ENCODE measurements at places on chromosomes 5 and 9. TPM values are rescaled to one million over a fixed set of nuclear protein-coding genes. Genes with fewer than 3 reads are reported as not detected.
A peak's percentile ranks its signal among the peaks of the same experiment; 100 is the strongest.

DNA sequence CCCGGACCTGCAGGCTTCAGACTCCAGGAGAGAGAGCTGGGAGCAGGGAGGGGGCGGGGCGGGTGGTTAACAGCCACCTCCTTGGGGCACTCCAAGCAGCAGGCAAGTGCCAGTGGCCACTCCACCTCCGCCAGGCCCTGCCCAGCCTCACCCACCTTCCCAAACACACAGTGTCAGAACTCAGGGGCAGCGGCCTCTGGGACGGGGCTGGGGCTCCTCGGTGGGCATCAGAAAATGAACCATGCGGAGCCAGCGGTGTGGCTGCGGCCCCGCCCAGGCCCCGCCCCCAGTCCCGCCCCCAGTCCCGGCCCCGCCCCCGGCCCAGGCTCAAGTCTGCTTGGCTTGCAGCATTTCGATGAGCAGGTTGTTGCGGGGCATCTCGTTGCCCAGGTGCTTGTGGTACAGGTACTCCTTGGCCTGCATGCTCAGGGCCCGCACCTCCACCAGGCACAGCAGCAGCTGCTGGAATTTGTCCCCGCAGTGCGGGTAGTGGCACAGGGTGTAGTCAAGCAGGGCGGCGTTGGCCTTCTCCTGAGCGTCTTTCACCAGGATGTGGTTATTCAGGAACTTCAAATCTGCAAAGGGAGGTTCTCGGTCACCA is 24.7 kb downstream of the NR5A1 start:
- DNase-seq, result no peak

DNA sequence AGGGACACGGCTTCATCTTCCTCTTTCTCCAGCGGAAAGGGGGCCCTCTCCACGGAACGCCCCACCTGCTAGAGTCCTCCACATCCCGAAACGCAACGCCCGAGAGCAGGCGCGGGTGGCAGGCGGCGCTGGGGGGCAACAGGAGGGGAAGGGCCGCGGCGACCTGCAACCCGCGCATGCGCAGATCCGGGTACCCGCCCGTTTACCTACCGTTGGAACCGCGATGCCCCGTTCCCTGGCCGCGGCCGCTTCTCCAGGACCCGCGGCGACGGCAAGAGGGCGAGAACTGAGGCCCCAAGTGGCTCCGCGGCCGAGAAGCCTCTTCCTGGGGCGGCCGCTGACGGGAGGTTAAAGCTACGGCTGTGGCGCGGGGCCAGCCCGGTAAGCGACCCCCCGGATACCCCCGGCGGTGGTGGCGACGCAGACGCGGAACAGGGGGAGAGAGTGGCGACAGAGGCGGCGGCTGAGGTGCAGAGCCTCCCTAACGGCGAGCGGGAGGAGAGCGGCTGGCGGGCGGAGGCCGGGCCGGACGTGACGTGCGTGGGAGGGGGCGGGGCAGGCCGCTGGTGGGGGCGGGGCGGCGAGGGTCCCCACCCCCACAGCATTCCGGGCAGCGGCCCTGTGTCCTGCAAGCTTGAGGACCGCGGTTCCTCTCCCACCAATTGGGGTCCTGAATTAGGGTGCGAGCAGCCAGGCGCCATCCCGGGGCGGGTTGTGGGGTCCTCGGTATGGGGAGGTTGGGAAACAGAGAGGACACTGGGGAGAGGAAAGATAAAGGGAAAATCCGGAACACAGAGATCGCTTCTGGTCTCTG is at the start of gene FAM13B:
Gene FAM13B, minus strand, starts transcription at position 508 of the 814 bp plus-strand sequence. CDS start 13,968 bp downstream, outside the sequence.
- DNase-seq, result no peak

DNA sequence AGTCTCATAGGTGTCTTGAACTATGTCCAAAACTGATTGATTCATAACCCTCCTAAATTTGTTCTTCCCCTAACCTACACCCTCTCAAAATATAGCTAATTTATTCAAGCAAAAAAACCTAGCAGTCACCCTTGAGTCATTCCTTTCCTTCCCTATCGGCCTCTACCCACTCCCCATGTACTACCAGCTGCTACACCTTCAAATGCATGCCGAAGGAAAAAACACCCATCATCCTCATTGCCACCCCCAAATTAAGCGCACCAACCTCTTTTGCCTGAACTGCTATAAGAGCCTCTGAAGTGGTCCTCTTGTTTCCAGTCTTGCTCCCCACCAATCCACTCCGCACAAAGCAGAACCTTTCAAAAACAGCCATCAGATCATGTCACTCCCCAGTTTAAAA is 12.6 kb downstream of the LIFR start:
- no peak for DNase-seq

DNA sequence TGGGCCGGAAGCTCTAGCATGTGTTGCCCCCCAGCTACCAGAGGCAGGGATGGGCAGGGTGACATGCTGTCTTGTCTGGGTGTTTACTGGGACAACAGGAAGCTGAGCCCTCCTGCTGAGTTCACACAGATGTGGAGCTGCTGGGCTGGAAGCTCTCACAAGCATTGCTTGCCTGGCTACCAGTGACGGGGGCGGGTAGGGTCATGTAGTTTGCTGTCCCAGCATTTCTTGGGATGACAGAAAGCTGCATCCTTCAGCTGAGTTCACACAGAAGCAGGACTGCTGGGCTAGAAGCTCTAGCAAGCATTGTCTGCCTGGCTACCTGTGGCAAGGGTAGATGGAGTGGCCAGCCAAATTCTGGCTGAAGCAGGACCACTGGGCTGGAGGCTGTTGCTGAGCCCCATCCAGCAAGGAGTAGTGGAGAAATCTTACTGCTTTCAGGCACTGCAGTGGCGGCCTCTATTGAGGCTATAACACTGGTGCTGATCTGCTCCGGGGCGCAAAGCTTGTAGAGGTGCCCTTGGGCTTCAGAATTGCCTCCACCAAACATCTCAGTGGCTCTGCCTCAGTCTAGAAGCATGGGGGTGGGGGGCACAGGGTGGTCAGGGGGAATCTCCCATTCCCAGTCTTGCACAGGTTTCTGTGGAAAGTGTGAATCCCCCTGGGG is 25.1 kb downstream of the POLK start:
- no peak for DNase-seq

- no peak for DNase-seq
Observed at GRCh38 chr5:179526978-179527377, 23.4 kb upstream of the RUFY1 start.

DNA sequence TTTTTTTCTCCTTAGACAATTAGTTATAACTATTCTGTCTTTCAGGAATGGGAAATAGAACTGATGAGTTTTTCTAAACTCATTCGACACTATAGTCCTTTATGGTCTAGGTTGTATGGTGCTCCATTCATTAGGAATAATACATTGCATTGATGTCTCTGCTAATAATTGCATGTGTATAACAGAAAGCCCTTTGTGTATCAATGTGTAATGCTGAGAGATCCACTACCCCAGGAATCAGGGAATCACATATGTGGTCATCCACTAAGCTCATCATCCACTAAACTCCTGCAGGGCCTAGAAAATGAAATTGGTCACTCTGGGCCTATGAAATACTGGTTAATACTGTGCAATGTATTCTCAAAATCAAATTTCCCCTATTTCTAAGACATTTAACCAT is 242.0 kb upstream of the CDH18 start:
- no peak for DNase-seq

FNBP1 gene
- 105 TPM for total RNA-seq

SCGB3A2 gene
- not detected for total RNA-seq

- DNase-seq, result no peak
Observed at GRCh38 chr5:102778478-102778877, 23.4 kb downstream of the PAM start.

DNA sequence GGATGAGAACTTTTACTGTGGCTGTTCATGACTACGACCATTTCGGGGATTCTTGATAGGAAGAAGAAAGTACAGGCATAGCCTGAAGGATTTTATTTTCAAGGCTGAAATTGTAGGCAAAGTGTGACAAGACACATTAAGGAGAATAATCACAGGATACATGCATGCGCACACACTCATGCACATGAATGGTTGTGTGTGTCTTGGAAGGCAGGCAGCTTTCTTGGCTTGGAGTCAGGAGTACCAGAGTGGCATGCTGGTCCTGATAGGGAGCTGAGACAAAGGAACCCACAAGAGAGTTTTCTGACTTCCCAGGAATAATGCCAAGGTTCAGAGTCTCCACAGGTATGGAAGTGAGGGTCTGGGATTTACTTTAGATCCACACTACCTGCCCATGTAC is 22.2 kb downstream of the PLK2 start:
- DNase-seq, result no peak

GRCh38 chr5:73459366-73459765 is 10.8 kb upstream of the FOXD1 start:
- DNase-seq, result no peak

SLC6A3 gene
- 1.1 TPM for total RNA-seq

SYK gene
- total RNA-seq, result 10.4 TPM

- DNase-seq, result no peak
Observed at GRCh38 chr5:38541174-38541725, 15.2 kb downstream of the LIFR start.

DNA sequence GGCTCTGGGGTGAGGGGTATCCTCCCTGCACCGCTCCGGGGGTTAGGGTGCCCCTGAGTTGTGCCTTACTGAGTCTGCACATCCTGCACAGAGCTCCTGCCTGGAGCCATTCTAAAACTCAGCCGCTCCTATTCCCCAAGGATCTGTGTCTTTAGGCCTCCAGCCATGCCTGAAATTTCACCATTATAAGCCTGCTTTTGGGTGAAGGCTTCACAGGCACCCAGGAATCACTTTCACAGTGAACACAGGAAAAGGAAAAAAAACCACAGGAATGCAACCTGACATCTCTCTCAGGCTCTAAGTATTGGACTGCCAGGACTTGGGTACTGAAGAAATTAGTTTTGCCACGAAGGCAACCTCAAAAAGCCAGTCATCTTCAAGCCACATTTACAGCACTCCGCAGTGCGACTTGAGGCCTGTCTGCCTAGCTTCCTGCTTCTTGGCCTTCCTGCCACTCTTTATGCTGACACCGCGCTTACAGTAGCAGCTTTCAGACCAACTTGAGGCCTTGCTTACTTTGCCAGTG is 30.9 kb downstream of the GALNT10 start:
- DNase-seq, result no peak

NKD2 gene
- total RNA-seq, result 11.2 TPM

DNA sequence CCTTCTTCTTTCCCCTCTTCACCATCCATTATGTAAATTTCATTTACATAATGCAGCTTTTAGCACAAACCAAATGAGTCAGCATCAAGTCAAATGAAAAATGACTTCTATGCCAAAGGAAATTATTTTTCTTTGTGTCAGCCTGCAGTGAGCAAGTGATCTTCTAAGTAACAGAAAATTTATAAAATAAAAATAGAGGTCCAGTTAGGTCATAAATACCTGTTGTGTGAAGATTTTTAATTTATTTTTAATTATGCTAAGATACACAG is 16.7 kb upstream of the THG1L start:
- DNase-seq, result no peak

- DNase-seq, result no peak
Observed at GRCh38 chr5:14112998-14113652, 30.0 kb upstream of the TRIO start.

CYLC2 gene
- total RNA-seq, result not detected

GRCh38 chr5:167944121-167944852 is 347.2 kb upstream of the WWC1 start:
- no peak for DNase-seq

DNA sequence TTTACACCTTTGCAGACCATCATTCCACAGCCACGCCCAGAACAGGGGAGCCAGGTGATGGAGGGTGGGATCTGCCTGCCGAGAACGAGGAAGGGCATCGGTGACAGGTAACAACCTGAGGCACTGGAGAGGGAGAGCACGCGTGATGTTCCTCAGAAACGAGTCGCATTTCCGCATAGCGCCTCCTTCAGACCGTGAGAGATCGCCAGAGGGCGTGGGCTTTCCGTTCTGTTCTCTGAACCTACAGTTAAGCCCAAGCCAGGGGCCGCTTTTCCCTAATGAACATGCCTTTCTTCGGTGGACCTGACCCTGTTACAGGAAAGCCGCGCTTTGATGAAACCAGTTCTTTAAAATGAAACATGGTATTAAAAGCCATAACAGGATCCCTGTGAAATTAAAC is 17.1 kb upstream of the ADAMTS2 start:
- no peak for DNase-seq

SHROOM1 gene
- total RNA-seq, result 6.3 TPM

DNA sequence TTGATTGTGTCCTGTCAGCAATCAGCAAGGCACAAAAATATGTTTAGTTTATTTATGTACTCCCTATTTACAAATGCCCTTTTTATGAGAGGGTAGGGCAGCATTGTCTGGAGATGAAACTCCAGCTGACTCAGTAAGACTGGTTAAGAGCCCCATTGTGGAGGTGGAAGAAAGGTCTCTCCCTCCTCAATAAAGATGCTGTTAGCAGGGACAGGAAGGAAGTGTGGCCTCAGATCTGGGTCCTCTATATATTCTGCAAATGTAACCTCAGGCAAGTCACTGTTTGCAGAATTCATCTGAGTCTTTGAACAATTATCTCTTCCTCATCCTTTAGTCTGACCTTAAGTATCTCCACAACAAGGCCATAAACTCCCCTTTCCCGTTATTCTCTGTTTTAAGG is 48.3 kb upstream of the TRAF1 start:
- peak; percentile 14 for DNase-seq

LCP2 gene
- total RNA-seq, result 10.2 TPM

GRIA1 gene
- total RNA-seq, result 50.9 TPM

- no peak for DNase-seq
Observed at GRCh38 chr9:125496313-125496834, 210.6 kb downstream of the MAPKAP1 start.

DNA sequence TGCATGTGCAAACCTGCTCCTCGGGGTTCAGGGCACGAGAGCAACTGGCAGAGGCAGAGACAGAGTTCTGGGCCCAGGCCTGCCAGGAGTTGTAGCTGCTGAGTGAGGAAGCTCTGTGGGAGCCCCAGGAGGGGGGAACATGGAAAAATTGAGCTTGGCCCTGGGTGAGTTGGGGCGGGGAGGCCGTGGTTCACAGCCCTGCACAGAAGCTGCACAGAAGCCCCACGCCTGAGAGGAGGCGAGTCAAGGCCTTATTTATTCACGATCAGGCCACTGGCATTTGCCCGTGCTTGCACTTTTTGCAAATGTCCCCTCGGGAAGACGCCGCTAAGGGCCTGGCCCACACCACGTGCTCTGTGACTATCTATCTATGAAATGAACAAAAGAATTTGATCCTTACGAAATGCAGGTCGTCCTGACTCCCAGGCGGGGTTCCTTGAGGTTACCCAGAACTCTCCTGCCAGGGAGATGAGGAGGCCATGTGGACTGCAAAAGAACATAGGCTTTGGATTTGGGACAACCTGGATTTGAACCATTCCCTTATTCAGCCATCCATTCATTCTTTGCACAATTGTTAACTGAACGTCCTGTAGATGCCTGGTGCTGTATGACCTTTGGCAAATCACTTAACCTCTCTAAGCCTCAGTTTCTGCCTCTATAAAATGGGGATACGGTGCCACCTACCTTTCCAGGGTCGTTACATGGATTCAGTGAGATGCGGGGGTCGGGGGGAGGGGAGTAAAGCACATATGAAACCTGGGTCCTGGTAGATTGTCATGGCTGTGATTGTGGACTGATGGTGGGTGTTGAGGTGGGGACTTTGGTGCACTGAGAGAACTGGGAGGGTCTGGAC is 17.9 kb downstream of the COL27A1 start:
- DNase-seq, result no peak

GRCh38 chr5:113574417-113574816 is 60.9 kb downstream of the YTHDC2 start:
- no peak for DNase-seq
